ENCODE measurements at places on chromosomes 1 and 21. TPM values are rescaled to one million over a fixed set of nuclear protein-coding genes. Genes with fewer than 3 reads are reported as not detected.

- DNase-seq, result no peak
Observed at GRCh38 chr1:226129230-226129629, 57.3 kb downstream of the ACBD3 start.

DNA sequence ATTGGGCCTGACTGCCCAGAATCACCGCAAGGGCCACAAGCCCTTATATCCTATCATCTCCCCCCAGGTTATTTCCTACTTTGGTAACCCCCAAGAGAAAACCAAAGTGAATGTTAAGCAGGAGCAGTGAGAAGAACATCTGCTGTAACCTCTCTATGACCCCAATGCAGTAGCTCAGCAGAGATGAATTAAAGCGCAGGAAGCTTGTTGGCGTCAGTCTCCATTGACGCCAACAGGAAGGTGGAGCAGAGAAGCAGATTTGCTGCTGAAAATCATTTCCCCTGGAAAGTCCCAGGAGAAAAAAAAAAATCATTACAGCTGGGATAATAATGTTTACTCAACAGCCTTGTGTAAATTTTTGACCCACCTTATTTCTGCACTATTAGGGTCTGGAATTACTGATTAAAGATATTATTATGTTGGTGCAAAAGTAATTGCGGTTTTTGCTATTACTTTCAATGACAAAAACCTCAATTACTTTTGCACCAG is 33.2 kb upstream of the FAM163A start:
- no peak for DNase-seq

- DNase-seq, result no peak
Observed at GRCh38 chr1:81021134-81021533, 779.6 kb upstream of the ADGRL2 start.

DNA sequence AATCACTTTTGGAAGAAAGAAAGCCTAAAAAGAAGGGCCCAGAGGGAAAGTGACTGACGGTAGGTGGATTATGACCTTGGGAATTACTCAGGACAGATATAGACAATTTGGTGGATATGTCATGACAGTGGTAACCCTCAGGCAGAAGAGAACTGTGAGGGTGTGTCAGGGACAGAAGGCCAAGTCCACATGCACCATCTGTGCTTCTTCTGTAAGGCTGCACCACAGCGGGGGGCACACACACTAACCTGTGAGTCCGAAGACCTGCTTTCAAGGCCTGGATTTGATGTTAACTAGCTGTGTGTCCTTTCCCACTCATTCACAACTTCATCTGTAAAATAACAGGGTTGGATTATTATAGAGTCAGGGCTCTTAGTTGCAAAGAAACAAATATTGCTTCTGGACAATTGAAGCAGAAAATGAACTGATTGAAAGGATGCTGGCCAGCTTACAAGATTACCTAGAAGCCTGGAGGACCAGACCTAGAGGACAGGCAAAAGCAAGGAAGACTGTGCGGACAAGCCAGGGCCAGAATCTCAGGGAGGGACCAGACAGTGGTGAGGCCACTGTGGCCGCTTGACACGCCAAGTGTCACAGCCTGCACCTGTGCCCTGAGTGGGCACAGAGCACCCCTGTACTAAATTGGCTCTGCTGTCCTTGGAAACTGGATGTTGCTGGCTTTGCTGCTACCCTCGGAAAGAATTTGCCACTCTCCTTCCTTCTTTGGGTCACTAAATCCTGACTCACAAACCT is 34.7 kb upstream of the USP24 start:
- DNase-seq, result no peak

- no peak for DNase-seq
Observed at GRCh38 chr1:71054791-71055190, 7.2 kb upstream of the PTGER3 start.

- no peak for DNase-seq
Observed at GRCh38 chr1:93815366-93816110, 63.5 kb downstream of the DNTTIP2 start.

Gene MORN1
- total RNA-seq, result 13.1 TPM

DNA sequence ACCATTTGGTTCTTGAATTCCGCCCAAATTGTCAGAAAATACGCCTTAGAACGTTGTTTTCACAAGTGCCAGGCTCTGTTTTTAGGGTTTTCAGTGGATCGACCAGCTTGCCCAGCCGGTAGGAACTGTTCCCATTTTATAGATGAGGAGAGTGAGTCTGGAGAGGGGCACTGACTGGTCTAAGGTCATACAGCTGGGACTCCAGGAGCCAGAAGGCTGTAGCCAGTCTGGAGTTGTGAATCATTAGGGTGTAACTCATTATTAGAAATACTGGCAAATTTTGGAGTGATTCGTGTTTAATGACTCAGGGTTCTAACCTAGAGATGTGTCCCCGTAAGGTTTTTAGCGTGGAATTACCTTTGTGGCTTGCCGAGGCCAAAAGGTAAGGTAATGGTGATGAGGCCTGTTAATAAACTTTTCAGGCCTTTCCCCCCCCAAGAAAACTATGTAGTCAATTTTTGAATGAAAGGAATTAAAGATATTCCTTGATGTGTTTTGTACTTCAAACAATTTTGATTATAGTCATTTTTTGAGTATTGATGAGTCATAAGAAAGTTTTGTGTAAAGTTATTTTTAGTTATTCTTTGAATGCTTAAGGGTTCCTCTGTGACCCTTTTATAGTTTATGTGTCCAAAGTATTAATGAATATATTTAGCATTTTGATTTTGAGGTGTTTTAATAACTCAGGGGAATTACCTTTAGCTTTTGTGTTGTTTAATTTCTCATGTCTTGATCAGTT is 2.1 kb downstream of the DYRK1A start:
- DNase-seq, result no peak

GRCh38 chr1:234479310-234479559 is 256 bp upstream of the TARBP1 start:
- no peak for DNase-seq

GRCh38 chr1:50179639-50180038 is 70.9 kb downstream of the ELAVL4 start:
- DNase-seq, result no peak

DNA sequence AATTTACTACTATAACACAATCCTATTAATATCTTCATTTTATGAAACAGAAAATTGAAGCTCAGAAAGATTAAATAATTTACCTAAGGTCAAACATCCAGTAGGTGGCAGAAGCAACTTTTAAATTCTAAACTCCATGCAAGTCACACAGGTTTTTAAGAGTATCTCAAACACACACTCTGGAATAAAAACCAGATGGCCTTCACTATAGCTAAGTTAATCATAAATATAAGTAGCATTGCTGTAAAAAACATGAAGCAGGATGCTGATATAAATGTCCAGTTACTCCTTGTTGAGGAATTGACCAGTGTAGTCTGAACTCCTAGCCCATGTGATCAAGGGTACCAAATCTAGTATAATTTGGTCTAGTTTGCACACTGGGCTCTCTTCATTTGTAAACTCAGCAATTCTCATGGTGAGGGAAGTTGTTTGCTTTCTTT is 9.4 kb upstream of the FMO3 start:
- DNase-seq, result no peak

DNA sequence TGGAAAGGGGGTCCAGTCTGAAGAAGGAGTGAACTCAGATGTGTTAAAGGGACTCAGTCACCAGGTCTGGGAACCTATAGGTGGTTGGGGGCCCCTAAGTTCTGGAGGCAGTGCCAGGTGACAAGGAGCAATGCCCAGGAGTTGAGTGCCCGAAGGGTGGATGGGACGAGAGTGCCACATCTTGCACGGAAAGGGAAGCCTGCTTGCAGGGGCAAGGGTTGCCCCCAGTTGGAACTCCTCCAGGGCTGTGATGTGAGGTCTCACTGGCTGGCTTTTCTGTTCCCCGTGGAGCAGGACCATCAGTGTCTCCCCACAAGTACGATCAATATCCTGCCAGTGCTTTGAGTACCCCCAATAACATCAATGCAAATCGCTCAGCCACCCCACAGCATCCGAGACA is 107.3 kb downstream of the TOMM20 start:
- DNase-seq, result no peak

DNA sequence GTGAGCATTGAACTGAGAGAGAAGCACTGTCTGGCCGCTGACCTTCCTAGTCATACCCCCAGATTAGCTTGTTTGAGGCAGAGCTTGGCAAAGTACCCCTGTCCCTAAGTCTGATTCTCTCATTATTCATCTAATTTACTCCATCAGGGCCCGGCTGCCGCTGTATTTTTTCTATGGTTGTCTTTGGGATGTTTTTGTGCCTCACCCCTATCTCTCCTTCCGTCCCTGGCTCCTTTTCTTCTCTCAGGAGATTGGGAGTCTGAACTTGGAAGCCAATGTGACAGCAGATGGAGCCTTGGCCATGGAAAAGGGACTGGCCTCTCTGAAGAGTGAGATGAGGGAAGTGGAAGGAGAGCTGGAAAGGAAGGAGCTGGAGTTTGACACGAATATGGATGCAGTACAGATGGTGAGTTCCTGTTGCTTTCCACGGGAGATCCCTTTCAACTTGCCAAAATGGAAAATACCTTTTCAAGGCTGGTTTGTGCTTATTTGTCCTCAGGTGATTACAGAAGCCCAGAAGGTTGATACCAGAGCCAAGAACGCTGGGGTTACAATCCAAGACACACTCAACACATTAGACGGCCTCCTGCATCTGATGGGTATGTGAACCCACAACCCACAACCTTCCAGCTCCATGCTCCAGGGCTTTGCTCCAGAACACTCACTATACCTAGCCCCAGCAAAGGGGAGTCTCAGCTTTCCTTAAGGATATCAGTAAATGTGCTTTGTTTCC is 53.9 kb downstream of the LAMC2 start:
- no peak for DNase-seq

GRCh38 chr1:197526736-197527371 is 248.4 kb downstream of the DENND1B start:
- no peak for DNase-seq

Gene TMEM51
- 1.4 TPM for total RNA-seq
